ENCODE measurements at places on chromosomes 7 and 10.

DNA sequence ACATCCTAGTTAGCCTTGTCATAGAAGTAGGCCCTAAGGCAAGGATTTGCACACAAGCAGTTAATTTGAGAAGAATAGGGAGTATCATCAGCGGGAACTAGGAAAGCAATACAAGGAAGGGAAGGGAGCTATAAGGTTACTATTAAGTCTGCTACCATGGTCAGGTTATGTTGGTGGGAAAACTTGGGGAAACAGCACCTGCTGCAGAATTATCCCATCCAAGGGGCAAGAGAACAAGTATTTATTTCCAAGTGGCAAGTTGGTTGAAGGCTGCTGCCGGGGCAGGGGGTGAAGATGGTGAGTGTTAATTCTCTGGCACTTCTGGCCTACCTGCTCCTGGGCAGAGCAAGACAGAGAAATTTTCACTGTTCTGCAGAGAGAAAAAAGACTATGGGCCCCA lies 55.0 kb downstream of the CAV1 start:
- DNase-seq, result no peak

DNA sequence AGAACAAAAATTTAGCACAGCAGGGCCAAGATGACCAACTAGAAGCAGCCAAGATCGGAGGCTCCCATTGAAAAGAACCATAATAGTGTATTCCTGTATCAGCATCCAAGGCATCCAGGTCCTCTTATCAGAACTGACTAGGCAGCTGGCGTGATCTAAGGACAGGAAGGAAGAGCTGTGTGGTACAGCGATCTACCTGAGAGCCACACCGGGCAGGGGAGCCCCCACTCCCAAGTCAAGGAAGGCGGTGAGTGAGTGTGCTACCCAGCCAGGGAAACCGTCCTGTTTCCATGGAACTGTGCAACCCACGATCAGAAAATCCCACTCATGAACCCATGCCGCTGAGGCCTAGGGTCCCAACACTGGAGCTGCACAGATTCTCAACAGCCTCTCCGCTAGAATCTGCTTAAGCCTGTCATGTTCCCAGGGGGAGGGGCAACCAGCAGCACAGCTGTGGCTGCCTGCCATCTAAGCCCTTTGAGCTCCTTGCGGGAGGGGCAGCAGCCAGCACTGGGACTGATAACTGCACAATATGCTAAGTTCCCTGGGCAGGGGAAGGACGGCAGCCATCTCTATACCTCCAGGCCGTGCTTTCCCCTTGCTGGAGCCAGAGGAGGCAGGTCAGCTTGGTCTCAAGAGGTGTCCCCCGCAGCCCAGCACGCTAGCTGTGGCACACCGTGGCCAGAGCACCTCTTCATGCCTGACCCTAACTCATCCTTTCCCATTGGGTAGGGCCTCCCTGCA lies 213.0 kb upstream of the SMIM30 start:
- DNase-seq, result no peak

GRCh38 chr7:69617364-69617763 lies 19.1 kb downstream of the AUTS2 start:
- DNase-seq, result no peak

DNA sequence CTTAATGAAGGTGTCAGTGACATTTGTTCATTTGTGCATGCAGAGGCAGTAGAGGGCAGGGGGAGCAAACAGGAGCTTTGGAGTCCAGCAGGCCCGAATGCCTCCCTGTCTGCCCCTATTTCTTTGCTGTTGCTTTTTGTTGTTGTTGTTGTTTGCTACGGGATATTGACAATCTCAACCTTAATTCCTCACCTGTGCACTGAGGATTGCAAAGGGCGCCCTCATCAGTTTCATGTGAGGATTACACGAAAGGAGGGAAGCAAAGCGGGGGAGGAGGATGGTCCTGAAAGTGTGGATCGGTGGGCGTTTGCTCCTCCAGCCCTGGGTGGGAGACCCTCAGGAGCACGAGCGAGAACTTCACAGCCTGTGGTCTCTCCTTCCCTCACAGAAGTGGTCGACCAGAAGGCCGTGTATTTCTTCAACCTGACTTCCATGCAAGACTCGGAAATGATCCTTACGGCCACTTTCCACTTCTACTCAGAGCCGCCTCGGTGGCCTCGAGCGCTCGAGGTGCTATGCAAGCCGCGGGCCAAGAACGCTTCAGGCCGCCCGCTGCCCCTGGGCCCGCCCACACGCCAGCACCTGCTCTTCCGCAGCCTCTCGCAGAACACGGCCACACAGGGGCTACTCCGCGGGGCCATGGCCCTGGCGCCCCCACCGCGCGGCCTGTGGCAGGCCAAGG lies 9.6 kb downstream of the GDF10 start:
- DNase-seq, result no peak

DNA sequence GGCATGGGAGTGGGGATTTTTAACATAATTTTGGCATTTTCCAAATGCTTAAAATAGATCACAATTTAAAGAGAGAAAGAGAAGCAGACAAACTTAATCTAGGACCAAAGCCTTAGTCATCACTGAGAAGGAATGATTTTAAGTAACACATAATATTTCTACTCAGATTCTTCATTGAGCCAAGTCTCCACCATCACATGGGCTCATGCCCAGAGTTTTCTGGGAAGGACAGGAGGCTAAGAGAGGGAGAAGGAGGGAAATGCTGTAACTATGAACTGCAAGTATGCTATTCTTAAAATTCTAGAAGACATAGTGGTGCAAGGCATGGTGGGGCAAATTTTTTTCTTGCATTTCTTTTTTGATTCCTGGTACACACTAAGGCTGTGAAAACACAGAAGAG lies 23.8 kb upstream of the UBE2D1 start:
- no peak for DNase-seq

- DNase-seq, result no peak
These were observed 1.9 kb upstream of the ARID5B start for GRCh38 chr10:61899663-61899996.

DNA sequence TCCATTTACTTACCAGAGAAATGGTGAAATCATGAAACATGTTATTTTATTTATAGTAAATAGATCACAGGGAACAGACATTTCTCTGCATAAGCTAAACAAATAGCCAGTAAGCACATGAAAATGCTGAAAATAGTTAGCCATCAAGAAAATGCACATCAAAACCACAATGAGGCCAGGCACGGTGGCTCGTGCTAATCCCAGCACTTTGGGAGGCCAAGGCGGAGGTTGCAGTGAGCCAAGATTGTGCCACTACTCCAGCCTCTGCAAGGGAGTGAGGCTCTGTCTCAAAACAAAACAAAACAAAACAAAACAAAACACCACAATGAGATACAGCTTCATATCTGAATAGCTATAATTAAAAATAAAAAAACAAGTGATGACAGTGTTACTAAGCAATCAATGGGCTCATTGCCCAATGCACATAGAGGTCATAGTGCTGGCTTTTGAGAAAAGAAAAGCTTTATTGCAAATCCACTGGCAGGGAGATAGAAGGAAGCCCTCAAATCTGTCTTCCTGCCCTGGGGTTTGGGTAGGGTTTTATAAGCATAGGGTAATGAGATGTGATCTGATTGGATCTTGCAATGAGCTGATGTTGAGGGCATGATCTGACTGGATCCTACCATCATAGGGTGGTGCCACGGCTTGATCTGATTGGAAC lies 16.2 kb downstream of the CSTF2T start:
- no peak for DNase-seq

Measured in astrocyte of the spinal cord (primary cell).